Kidney (tissue), 22 donors: ENCODE measurements at places on chromosomes 13 and 19. TPM values are rescaled to one million over a fixed set of nuclear protein-coding genes. Genes with fewer than 3 reads are reported as not detected.

Gene KIR2DL3
- 0.25 TPM for total RNA-seq

- H3K4me1 ChIP-seq, result no peaks in the 10 kb centered on the region
- no peaks in the 10 kb centered on the region for H3K36me3 ChIP-seq
- no peaks in the 10 kb centered on the region for H3K27me3 ChIP-seq
- peak; percentile 59 for DNase-seq
- H3K4me3 ChIP-seq, result no peak overlapping the region
- no peak overlapping the region for H3K27ac ChIP-seq
Observed at GRCh38 chr19:45809643-45810159, 5.4 kb downstream of the RSPH6A start.

DNA sequence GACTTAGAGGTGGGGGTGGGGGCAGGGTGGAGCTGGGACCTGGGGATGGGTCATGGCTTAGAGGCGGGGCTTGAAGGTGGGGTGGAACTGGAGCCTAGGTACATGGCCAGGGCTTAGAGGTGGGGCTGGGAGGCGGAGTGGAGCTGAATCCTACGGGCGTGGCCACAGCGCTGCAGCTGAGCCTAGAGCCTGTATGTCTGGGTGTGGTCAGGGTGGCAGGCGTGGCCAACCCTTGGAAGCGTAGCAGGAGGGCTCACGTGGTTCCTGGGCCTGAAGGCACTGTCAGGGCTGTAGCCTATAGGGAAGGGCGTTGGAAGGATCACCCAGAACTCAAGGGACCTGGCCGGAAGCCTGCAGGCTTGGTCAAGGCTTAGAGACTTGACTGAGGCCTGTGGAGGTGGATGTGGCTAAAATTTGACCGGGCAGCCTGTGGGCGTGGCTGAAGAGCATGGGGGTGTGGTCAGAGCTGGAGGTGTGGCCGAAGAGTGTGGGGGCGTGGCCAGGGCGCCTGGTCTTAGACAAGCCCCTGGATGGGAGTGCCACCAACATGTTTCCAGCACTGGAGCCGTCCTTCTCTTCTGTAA is 24.3 kb downstream of the COLGALT1 start:
- H3K36me3 ChIP-seq, result no peaks in the 10 kb centered on the region
- no peak overlapping the region for H3K27ac ChIP-seq
- H3K4me1 ChIP-seq, result no peaks in the 10 kb centered on the region
- peak; percentile 69 for DNase-seq
- H3K4me3 ChIP-seq, result no peak overlapping the region

- H3K4me1 ChIP-seq, result no peaks in the 10 kb centered on the region
- no peaks in the 10 kb centered on the region for H3K27me3 ChIP-seq
- H3K36me3 ChIP-seq, result peaks cover 5% of the 10 kb centered on the region
- peak overlapping the region; percentile 82 for H3K27ac ChIP-seq
Observed at GRCh38 chr19:10768936-10769335, 51.1 kb downstream of the DNM2 start.

DNA sequence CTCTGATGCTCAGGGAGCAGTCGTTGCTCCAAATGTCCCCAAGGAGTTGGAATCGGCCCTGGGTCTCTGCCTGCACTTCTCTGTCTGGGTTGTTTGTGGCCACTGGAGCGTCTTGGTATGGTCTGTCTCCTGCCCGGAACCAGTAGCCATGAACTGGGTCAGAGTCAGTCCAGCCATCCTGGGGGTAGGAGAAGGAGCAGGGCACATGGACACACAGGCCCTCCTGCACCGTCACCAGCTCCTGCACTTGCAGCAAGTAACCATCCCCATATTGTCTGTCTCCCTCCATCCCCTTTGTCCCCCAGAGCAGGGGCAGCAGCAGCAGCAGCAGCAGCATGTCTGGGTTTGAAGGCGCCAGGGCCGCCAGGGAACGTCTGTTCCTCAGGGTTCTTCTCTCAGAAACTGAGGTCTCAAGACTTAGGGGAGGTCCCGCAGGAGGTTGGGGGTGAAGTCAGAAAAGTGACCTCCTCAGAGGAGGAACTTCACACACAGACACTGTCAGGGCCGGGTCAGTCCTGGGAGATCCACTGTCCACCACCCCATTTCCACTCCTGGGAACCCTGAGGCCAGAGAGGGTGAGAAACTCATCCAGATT is at the start of gene SIGLEC8:
Gene SIGLEC8 (minus strand): TSS at position 404 of the 595 bp plus-strand sequence. CDS start 67 bp downstream, at position 337.
- H3K36me3 ChIP-seq, result no peaks in the 10 kb centered on the region
- H3K27me3 ChIP-seq, result no peaks in the 10 kb centered on the region
- no peaks in the 10 kb centered on the region for H3K4me1 ChIP-seq
- H3K4me3 ChIP-seq, result no peak within 1 kb of the TSS

DNA sequence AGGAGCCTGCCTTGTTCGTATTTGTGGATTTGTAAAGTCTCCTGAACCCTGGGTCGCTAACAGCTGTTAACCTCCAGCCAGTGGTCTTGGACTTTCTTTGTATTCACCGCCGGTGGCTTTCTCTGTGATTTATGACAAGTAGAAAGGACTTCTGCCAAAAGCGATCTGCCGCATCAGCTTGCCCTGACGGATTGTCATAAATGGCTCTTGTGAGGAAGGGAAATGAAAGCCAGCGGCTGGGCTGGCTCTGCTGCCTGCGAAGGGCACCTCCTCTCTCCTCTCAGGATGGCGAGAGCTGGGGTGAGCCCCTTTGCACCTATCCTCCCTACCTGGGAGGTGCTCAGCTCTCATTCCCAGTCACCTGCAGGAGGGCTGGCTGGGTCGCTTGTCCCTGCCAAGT is 25.6 kb downstream of the DHRS12 start:
- H3K36me3 ChIP-seq, result no peaks in the 10 kb centered on the region
- H3K4me1 ChIP-seq, result no peaks in the 10 kb centered on the region
- DNase-seq, result no peak
- H3K27ac ChIP-seq, result no peak overlapping the region

Gene ENOX1
- 4.9 TPM for total RNA-seq

Gene CGB3
- total RNA-seq, result not detected

- no peaks in the 10 kb centered on the region for H3K36me3 ChIP-seq
- no peak for DNase-seq
- no peak overlapping the region for H3K4me3 ChIP-seq
- no peak overlapping the region for H3K27ac ChIP-seq
- H3K27me3 ChIP-seq, result no peaks in the 10 kb centered on the region
- no peaks in the 10 kb centered on the region for H3K4me1 ChIP-seq
Observed at GRCh38 chr13:19179916-19180315, 1.7 kb downstream of the TUBA3C start.

DNA sequence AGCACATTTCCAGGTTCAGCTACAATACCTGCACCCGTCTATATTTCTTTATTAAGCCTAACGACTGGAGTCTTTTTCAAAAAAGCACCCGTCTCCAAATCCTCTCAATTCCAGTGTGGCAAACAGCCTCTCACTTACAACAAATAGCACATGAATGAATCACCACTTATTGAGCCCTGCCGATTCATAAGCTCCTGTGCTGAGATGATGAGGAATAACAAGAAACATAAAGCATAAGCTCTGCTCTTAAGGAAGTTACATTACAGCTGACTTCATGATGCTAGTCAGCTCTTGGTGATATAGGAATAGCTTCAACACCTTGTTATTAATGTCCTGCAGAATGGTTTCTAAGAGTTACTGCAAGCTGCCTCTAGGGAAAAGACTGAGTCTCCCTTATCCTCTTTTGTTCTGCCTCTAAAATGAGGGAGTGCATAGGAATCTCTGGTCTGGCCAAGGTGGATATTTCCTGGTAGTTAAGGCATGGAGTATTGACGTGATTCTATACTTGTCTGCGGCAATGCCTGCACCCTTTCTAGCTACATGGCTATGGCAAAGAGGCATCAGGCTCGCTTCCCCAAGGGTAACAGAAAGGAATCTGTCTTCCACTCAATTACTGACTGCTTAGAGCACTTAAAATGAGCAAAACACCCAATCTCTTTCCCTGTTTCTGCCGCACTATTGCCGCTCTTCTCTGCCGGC is 195.7 kb downstream of the KLF12 start:
- no peaks in the 10 kb centered on the region for H3K27me3 ChIP-seq
- no peak overlapping the region for H3K27ac ChIP-seq
- H3K36me3 ChIP-seq, result no peaks in the 10 kb centered on the region
- H3K4me3 ChIP-seq, result no peak overlapping the region
- H3K4me1 ChIP-seq, result no peaks in the 10 kb centered on the region
- no peak for DNase-seq

Gene CEACAM1
- total RNA-seq, result 33.1 TPM

DNA sequence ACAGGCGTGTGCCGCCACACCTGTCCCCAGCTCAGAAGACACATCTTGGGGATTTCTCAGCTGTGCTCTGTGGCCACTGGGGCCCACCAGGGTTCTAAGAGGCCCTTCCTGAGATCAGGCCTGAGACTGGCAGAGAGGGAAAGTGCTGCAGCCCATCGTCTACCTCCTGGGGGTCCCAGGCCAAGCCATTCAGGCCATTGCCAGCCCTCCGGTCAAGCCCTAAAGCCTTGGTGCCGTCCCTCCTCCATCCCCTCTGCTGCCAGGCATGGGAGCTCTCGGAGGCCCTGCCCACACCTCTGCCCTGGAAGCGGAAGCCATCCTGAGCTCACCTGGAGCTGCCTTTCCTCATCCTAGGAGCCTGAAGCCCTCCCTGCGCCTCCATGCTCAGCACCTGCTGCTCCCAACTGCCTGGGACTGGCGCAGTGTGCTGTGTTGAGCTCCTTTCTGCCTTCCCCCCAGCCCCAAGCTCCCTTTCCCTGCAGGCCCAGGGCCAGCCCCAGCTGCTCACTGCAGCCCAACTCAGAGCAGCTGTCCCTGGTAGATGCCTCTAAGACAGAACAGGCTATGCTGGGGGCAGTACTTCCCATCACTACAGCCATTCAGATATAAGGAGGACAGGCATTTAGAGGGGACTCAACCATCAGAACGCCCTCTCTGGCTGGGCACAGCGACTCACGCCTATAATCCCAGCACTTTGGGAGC is 2.9 kb downstream of the SLC7A9 start:
- H3K36me3 ChIP-seq, result no peaks in the 10 kb centered on the region
- no peaks in the 10 kb centered on the region for H3K4me1 ChIP-seq
- no peak for DNase-seq
- no peak overlapping the region for H3K27ac ChIP-seq
- no peak overlapping the region for H3K4me3 ChIP-seq
- no peaks in the 10 kb centered on the region for H3K27me3 ChIP-seq

DNA sequence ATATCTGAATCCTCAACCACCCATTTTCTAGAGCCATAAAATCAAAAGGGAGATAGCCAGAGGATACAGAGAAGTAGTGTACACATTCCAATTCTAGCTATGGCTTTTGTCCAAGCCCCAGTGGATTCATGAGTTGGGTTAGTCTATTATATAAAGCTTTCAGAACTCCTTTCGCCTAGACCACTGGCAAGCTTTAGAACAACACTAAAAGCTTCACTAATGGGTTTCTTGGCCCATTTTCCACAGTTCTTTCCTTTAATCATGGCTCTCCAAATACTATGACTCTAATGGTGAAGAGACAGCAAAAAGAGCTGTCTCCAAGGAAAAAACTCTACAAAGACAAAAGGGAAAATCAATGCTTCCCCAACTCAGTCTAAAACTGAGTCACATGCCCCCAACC is 48.2 kb upstream of the SLITRK5 start:
- no peaks in the 10 kb centered on the region for H3K36me3 ChIP-seq
- no peaks in the 10 kb centered on the region for H3K4me1 ChIP-seq
- H3K27ac ChIP-seq, result no peak overlapping the region
- H3K4me3 ChIP-seq, result no peak overlapping the region
- DNase-seq, result no peak
- H3K27me3 ChIP-seq, result no peaks in the 10 kb centered on the region

DNA sequence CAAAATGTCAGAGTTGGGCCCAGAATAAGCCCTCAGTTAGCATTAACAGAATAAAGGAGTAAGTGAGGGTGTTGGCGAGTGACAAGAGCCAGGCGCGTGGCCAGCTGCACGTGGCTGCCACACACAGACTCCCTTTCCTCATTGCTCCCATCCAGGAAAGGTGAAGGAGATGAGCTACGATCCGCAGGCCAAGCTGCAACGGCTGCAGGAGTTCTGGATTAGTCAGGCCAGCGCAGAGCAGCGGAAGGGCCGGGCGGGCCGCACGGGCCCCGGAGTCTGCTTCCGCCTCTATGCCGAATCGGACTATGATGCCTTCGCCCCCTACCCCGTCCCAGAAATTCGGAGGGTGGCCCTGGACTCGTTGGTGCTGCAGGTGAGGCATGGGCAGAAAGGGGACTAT is 13.2 kb downstream of the DHX34 start:
- H3K27ac ChIP-seq, result no peak overlapping the region
- H3K36me3 ChIP-seq, result peaks cover 47% of the 10 kb centered on the region
- H3K4me1 ChIP-seq, result no peaks in the 10 kb centered on the region
- H3K4me3 ChIP-seq, result no peak overlapping the region
- H3K27me3 ChIP-seq, result no peaks in the 10 kb centered on the region

DNA sequence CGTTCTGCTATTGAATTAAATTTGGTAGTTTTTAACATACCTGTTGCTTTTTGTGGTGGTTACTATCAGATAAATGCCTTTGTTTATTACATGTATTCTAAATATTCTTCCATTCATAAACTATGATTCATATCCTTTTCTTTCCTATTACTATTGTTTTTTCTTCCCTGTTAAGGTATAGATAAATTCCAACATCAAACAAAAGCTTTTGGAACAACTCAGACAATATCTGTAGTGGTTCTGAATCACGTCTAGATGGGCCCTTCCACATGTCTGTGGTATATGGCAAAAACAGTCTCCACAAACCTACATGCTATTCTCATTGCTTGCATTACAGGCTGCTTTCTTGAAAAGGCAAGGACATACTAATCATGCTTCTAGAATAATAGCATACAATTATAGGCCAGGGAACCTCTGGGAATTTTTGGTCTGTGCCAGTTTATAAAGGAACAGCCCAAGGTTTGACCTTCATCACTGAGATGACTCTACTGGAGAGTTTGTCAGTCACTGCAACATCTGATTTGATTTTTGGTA is 6.4 kb downstream of the LRCH1 start:
- no peak overlapping the region for H3K4me3 ChIP-seq
- no peaks in the 10 kb centered on the region for H3K36me3 ChIP-seq
- no peaks in the 10 kb centered on the region for H3K27me3 ChIP-seq

Gene LRRC63
- 0.31 TPM for total RNA-seq

Gene CCDC122
- 11.7 TPM for total RNA-seq

DNA sequence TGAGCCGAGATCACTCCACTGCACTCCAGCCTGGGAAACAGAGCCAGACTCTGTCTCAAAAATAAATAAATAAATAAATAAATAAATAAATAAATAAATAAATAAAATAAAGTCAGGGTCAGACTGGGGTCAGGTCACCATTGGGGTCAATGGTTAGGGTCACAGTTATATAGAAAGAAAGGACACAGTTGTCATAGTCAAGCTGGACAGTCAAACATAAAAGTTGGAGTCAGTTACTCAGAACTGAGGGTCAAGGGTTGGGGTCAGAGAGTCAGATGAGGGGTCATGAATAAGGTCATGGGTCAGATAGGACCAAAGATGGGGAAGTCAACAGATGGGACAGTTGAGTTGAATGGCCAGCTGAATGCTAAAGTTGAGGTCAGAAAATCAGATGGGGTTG is 16.7 kb upstream of the EPOR start:
- DNase-seq, result no peak
- peaks cover 21% of the 10 kb centered on the region for H3K36me3 ChIP-seq
- no peak overlapping the region for H3K4me3 ChIP-seq
- H3K27ac ChIP-seq, result no peak overlapping the region

- H3K4me3 ChIP-seq, result no peak overlapping the region
- no peaks in the 10 kb centered on the region for H3K4me1 ChIP-seq
- no peaks in the 10 kb centered on the region for H3K27me3 ChIP-seq
Observed at GRCh38 chr19:2081873-2082810, 14.0 kb downstream of the MOB3A start.

- no peaks in the 10 kb centered on the region for H3K36me3 ChIP-seq
- H3K4me1 ChIP-seq, result peaks cover 5% of the 10 kb centered on the region
- H3K27me3 ChIP-seq, result no peaks in the 10 kb centered on the region
Observed at GRCh38 chr13:52158629-52159158, 703 bp downstream of the NEK3 start.
